ENCODE measurements at places on chromosomes 4 and X.

DNA sequence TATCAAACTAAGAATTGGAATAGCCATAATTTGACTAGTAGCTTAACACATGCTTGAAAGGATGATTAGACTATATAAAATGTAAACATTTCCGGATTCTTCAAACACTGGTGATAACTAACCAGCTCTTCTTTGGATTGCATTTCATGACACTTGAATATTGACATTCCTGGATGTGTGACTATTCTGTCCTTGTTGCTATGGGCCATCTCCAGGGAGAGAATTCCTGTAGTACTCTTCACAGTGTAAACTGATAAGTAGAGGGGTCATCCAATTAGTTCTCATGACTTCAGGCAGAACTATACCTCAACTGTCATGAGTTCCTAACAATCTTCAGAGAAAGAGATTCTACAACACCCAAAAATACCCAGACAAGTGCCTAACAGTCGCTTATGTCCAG lies 1026.7 kb upstream of the TENM3 start:
- no peak for DNase-seq

DNA sequence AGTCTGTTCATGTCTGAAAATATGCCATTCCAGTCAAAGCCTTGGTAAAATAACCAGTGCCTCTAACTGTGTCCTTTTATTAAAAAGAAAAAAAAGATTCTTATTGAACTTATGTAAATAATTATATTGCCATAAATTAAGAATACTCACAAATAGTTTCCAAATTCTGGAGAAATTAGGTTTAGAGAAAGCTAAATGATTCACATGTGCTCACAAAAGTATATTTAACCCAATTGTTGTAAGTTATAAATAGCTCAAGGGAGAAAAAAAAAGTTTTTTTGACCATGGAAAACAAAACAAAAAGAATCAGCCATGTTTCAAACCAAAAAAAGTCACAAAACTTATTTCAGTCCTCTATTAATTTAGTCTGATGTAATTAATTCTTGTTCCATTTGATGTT lies 25.3 kb upstream of the HERC6 start:
- DNase-seq = no peak

GRCh38 chrX:68794461-68794860 lies 34.4 kb upstream of the EFNB1 start:
- no peak for DNase-seq

DNA sequence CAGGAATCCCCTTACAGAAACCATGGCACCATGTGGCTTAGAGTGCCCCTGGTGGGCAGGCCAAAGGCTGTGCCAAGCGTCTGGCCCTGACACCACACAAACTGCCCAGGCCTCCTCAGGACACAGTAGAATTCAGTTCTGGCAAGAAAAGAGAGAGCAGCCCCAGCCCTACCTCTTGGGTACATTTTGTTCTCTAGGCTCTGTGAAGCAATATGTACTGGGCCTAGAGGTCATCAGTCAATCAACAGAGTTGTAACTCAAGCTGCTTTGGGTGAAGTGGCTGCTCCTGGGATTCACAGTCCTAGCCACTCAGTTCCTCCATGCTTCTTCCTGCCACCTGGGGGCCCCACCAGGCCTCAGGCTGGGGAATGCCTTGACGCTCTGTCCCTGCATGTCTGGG lies 158.1 kb upstream of the MAMLD1 start:
- DNase-seq = no peak

GRCh38 chr4:92334716-92335350 lies 31.1 kb downstream of the GRID2 start:
- DNase-seq = no peak

DNA sequence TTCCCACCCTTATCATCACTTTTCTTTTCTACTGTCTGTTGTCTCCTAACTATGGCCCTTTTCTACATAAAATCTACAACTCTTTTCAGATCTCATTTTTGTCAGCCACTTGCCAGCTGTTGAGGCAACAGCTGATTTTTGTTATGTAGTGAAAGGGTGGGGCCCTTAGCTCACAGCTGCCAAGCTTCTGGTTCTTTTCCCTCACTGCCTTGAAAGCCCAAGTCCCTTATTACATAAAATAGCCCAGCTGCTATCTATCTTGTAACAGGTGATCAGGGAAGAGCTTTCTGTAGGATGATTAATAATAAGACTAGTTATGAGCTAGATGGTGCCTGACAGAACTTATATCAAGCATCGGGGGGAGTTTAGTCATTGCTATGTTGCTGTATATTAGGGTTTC lies 45.9 kb downstream of the ADGRL3 start:
- no peak for DNase-seq

GRCh38 chr4:95204873-95205272 lies 343.9 kb downstream of the UNC5C start:
- DNase-seq = no peak

DNA sequence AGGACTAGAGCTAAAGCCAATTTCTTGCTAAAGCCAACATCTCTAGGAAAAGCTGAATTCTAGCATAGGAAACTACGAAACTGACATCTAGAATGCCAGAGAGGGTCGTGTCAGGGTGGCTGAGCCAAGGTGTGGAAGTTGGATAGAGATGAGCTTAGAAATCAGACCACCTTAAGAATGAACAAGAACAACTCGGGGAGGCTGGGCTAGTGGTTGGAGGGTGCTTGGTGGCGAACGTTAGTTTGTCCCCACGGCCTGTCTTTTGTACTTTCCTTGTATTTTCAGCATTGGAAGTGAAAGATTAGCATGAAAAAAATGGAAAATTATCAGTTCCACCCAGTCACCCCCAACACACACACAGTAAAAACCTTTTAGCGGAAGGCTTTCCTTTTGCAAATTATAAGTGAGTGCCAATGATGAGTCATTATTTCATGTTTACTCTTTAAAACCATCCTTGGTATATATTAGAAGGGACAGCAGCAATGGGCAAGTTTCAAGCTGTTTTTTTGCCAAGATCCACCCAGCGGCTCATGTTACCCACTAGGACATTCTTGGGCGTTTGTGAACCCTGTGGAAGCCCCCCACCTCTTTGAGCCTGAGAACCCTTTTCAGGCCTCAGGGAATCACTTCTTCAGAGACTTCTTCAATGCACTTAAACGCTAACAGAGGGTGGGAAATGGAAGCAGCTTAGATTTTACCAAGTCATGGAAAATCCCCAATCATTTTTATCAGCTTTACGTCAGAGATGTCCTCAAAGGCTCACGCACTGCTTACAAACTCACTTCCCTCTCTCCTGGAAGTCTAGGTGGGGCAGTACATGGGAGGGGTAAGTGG lies 4.9 kb upstream of the PPEF1 start:
- no peak for DNase-seq

All from activated T-cell treated with anti-CD3 and anti-CD28 coated beads, Interleukin-2, amount 50 U/mL, for 24 hours (primary cell).